HS-5 (cell line): ENCODE measurements at places on chromosomes 12 and 14.

GRCh38 chr12:113934060-113934814, 31.9 kb downstream of the RBM19 start:
- DNase-seq, result no peak

DNA sequence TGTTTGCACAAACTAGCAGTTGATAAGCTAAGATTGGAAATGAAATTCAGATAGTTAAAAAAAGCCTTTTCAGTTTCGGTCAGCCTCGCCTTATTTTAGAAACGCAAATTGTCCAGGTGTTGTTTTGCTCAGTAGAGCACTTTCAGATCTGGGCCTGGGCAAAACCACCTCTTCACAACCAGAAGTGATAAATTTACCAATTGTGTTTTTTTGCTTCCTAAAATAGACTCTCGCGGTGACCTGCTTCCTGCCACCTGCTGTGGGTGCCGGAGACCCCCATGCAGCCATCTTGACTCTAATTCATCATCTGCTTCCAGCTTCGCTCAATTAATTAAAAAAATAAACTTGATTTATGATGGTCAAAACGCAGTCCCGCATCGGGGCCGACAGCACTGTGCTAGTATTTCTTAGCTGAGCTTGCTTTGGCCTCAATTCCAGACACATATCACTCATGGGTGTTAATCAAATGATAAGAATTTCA, 335.6 kb downstream of the TMEM121 start:
- DNase-seq, result no peak

DNA sequence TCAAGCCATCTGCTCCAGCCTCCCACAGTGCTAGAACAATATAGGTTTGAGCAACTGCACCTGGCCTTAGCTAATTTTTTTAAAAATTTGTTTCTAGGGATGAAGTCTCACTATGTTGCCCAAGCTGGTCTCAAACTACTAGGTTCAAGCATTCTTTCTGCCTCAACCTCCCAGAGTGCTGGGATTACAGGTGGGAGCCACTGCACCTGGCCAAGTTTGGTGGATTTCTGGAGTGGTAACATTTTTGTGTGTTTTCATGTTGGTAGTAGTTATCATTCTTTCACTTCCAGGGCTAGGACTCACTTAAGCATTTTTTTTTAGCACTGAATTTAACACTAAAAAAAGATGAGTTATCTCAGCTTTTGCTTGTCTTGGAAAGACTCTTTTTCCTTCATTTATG, 328.0 kb upstream of the RGS6 start:
- DNase-seq, result no peak

GRCh38 chr14:93011650-93012325, 88.8 kb downstream of the CHGA start:
- no peak for DNase-seq

- DNase-seq, result no peak
These were observed 25.1 kb upstream of the BTBD6 start for GRCh38 chr14:105223260-105223659.

GRCh38 chr14:95334044-95334443, 14.3 kb upstream of the CLMN start:
- no peak for DNase-seq

- no peak for DNase-seq
These were observed 10.3 kb downstream of the KRT75 start for GRCh38 chr12:52423661-52424500.

DNA sequence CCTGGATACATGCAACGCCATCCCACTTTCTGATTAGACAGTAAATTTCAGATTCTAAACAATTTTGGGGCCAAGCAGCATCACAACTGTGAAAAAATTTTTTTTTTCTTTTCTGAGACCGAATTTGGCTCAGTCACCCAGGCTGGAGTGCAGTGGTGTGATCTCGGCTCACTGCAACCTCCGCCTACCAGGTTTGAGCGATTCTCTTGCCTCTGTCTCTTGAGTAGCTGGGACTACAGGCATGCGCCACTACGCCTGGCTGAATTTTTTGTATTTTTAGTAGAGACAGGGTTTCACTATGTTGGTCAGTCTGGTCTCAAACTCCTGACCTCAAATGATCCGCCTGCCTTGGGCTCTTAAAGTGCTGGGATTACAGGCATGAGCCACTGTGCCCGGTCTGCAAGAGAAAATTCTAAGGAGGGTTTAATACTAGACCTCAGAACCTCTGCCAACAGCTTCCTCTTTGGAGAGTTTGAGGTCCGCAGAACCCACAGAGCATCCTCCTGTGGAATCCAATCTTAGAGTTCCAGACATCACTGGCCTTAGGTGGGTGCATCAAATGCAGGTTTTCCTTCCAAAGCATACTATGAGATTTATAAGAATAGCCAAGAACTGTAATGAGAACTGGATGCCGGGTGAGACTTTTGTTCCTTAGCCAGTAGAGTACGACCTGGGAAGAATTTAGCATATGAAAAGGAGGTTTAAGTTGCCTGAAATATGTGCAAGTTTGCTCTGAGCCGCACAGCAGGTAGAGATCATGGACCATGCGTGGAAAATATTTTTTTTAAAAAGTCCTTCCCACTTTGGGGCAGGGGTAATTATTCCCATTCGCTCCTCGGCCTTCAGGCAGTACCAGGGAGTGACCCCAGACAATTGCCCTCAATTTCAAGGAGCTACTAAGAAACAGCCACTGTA, 7.8 kb upstream of the PHC1 start:
- DNase-seq, result no peak
